NCI-H187 treated with DMSO at 0.1 percent for 48 hours (cell line): ENCODE measurements at places on chromosomes 1 and 21.

DNA sequence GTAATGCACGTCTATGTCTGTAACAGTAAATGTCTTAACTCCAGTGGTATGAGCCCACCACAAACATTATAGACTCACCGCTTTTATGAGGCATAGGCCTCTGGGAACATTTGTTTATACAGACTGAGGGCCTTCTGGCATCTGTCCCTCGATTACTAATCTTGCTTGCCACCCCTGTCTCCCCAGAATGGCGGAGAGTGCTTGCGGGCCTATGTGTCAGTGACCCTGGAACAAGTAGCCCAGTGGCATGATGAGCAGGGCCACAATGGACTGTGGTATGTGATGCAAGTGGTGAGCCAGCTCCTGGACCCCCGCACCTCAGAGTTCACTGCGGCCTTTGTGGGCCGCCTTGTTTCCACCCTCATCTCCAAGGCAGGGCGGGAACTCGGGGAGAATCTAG lies 18.3 kb upstream of the SHISA4 start:
- DNase-seq: no peak

GRCh38 chr1:209627027-209627731 lies 25.0 kb downstream of the LAMB3 start:
- no peak for DNase-seq

DNA sequence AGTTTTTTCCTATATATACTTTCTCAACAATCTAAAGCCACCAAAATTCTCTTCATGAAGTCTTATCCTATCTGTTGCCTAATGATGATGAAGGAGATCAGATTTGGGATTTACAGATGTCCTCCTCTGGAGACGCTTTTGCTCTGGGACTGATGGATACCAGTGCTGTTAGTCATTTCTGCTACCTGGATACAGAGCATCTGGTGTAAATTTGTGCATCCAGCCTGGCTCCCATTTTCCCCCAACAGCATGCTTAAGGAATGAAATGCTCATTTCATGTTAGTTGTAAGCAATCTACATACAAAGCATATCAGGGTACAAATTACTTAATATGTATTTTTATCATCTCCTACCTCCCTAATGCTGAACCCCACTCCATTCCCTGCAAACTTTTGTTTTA lies 57.7 kb downstream of the HNRNPR start:
- no peak for DNase-seq

DNA sequence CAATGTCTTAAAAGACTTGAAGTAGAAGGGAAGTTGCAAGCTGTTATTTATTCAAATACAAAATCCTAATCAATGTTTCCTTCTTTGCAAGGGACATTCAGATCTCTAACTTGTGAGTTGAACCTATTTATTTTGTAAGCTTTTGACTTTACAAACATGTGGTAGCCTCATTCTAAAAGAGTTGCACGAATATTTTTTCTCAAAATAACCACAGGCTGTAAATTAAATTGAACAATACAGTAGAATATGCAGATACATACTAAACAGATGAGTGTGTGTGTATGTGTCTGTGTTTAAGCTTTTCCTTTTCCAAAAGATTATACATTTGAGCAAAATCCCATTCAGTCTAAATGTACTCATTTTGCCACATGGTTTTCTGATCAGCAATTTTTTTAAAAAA lies 4.8 kb upstream of the DYNLT5 start:
- no peak for DNase-seq

DNA sequence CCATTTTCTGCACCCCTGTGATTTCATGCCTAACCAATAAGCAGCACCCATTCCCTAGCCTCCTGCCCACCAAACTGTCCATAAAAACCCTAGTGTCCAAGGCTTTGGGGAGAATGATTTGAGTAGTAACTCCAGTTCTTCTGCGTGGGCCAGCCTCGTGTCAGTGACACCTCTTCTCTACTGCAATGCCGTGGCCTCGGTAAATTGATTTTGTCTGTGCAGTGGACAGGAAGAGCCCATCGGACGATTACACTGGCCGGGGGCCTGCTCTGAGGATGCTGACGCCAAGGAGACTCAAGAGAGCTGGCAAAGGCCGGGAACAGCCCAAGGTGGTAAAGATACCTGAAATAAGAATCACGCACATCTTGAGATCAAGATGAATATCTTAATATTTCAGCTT lies 29.3 kb downstream of the RSPH1 start:
- no peak for DNase-seq

- DNase-seq: no peak
Observed at GRCh38 chr1:4375812-4376211, 278.6 kb upstream of the AJAP1 start.

- DNase-seq: no peak
Observed at GRCh38 chr1:204294357-204294756, 65.4 kb downstream of the PLEKHA6 start.

DNA sequence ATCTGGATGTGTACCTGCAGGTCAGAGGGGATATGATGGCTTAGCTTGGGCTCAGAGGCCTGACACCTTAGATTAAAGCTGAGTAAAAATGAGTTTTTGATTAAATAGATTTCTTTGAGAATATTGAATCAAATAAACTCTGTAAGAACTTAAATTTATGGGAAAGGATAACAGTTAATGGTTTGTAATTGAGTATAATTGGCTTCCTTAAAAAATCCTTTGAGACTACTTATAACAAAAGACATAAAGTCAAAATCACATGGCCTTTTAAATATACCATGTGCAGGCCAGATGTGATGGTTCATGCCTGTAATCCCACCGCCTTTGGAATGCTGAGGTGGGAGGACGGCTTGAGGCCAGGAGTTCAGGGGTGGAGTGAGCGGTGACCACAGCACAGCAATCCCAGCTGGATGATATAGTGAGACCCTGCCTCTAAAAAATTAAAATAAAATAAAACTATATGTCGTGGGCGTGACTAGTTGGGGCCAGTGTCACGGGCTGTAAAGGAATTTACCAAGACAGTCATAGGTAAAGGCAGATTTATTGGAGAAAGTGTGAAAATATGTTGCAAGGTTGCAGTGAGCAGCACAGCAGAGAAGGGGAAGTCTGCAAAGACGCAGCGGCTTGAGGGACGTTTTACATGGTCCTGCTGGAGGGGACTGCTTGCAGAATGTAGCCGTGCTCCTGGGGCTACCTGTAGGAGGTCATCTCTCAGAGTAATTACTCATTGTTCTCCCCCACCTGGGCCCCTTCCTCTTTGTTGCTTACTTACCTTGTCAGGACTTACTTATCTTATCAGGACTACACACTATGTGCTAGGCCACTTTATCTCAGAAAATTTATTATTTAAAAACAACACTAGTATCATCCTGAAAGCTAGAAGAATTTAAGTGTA lies 122.3 kb downstream of the ZMYM4 start:
- no peak for DNase-seq

DNA sequence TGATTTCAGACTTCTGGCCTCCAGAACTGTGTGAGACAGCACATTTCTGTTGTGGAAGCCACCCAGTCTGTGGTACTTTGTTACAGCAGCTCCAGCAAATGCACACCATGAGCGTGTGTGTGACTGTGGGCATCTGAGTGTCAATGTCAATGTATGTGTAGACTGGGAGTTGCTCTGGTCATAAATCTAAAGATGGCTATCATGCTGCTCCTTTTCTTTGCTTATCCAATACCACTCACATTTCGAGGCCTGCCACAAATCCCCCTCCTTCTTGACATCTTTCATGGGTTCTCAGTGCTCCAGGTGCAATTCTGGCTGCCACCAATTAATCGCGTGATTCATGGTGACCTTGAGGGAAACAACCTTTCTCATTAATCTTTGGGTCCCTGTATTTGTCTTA lies 141.2 kb downstream of the RWDD3 start:
- no peak for DNase-seq

- no peak for DNase-seq
Observed at GRCh38 chr1:154154534-154155191, at the start of gene NUP210L. NUP210L (minus strand) TSS chr1:154155073.

DNA sequence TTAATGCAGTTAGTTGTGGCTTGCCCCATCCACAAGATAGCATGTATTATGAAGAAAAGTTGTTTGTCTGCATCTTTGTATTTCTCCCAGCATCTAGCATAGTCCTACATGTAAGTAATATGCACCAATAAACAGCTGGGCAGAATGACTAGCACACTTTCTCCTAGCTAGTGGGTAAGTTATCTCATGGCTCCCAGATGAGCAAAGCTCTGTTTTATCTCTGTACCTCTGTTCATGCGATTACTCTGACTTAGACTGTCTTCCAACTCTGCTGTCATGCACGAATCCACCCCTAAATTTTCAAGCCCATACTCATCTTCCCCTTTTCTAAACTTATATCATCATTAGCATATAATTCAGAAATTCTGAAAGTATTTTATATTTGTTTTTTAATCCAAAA lies 37.5 kb upstream of the KCTD3 start:
- no peak for DNase-seq

DNA sequence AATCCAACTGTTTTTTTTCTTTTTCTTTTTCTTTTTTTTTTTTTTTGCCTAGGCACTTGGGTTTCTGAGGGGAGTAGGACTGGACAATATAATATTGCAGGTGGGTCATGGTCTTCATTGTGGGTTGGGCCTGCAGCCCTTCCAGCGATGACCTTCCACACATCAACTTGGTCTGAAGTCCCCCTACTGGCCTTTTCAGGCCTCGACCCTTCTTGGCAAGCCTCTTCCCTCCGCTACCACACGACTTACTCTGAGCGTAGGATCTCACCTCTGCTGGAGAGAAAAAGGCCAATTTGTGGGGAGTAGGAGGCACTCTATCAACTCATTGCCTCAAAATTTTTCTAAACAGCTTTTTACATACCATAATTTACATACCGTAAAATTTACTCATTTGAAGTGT lies 51.1 kb upstream of the GRIK3 start:
- DNase-seq: no peak

GRCh38 chr1:17775796-17776195 lies 20.7 kb downstream of the ACTL8 start:
- DNase-seq: no peak

DNA sequence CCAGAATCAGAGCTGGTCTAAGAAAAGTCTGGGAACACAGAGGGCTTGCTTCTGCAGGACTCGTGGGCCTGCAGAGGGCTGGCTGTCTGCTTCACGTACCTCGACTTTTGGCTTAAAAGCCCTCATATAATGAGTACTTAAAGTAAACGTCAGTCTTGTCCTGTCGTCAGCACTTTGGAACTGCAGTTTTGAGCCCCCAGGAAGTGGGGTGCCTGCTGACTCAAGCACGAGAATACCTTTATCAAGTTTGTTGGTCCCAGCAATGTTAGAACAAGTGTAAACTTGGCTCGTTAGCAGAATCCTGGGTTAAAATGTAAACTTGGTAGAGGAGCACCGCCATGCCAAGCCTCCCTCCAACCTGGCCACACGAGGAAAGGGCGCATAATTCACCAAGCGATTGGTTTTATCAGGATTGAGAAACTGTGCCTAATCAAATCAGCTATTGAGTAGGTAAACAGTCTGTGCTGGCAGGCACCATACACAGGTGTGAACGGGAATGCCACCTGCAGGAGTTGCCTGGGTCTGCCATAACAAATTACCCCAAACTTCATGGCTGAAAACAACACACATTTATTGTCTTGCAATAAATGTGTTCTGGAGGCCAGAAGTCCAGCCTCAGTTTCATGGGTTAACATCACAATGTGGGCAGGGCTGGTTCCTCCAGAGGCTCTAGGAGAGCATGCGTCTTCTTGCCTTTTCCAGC lies 45.0 kb upstream of the FHAD1 start:
- no peak for DNase-seq

- DNase-seq: no peak
Observed at GRCh38 chr1:165034136-165034809, 322.2 kb downstream of the LMX1A start.

- no peak for DNase-seq
Observed at GRCh38 chr1:63950023-63950422, 176.2 kb downstream of the ROR1 start.
